ENCODE measurements at places on chromosomes 5 and 9.
A peak's percentile ranks its signal among the peaks of the same experiment; 100 is the strongest.

- peaks cover 73% of the 10 kb centered on the region for H3K4me1 ChIP-seq
- H3K36me3 ChIP-seq: peaks cover 7% of the 10 kb centered on the region
- no peaks in the 10 kb centered on the region for H3K27me3 ChIP-seq
- peak overlapping the region; percentile 49 for H3K4me3 ChIP-seq
- H3K27ac ChIP-seq: peak overlapping the region; percentile 98
- no peak for DNase-seq
Observed at GRCh38 chr5:39399135-39400036, 25.4 kb downstream of the DAB2 start.

GRCh38 chr9:130699047-130699446, 5.5 kb downstream of the EXOSC2 start:
- H3K4me3 ChIP-seq: no peak overlapping the region
- H3K36me3 ChIP-seq: peaks cover 37% of the 10 kb centered on the region
- H3K27ac ChIP-seq: no peak overlapping the region
- no peak for DNase-seq
- H3K27me3 ChIP-seq: no peaks in the 10 kb centered on the region

DNA sequence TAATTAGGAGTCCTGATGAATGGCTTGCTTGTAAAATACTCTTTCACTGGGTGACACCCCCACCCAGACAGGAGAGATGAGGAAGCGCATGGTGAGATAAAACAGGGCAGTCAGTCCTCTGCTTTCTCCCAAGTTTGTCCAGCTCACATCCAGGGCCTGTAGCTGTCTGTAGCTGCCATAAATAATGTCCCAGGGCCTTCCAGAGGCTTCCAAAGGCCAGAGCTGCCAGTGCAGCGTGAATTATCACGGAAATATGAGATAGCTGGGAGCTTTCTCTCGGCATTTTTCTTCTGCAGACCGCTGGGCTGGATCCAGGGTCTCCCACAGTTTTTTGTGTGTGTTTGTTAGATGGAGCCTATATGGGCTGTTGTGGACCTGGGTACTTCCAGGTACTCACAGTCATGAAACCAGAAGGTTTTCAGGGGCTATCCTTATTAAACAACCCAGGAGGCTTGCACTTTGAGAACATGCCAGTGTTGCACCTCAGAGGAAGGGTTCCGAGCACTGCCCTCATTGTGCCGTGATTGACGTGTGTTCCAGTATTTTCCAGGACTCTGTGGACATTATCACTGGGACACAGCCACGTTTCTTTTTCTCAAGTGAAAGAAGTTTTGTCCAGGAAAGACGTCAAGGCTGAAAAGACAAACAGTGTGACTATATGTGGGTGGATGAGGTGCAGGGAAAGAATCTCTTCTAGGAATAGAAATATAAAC, 117.5 kb downstream of the FGF1 start:
- peaks cover 28% of the 10 kb centered on the region for H3K4me1 ChIP-seq
- H3K27ac ChIP-seq: peak overlapping the region; percentile 86
- DNase-seq: no peak

- no peaks in the 10 kb centered on the region for H3K27me3 ChIP-seq
- H3K4me3 ChIP-seq: no peak overlapping the region
- H3K27ac ChIP-seq: no peak overlapping the region
- DNase-seq: no peak
- H3K4me1 ChIP-seq: peaks cover 2% of the 10 kb centered on the region
Observed at GRCh38 chr9:87733273-87734052, 7.5 kb downstream of the CTSL start.

Data from chondrocyte (in vitro differentiated cells).